ENCODE measurements at places on chromosomes 5 and 9. TPM values are rescaled to one million over a fixed set of nuclear protein-coding genes. Genes with fewer than 3 reads are reported as not detected.

ADAMTSL2 gene
- total RNA-seq, result not detected

- peak; percentile 17 for DNase-seq
Measured at GRCh38 chr5:113266227-113266912, 168.4 kb downstream of the TSSK1B start.

- peak; percentile 94 for DNase-seq
Measured at GRCh38 chr5:107466233-107466769, 204.4 kb downstream of the EFNA5 start.

- DNase-seq, result peak; percentile 63
Measured at GRCh38 chr5:76601470-76601869, 21.7 kb downstream of the F2RL2 start.

GRCh38 chr5:180439911-180440769 lies 54.0 kb upstream of the CNOT6 start:
- DNase-seq, result no peak

SLC45A2 gene
- not detected for total RNA-seq

GRCh38 chr5:159184858-159185381 lies 24.4 kb downstream of the RNF145 start:
- peak; percentile 92 for DNase-seq

Data from Daoy (cell line).